ENCODE measurements at places on chromosomes 7 and 10. TPM values are rescaled to one million over a fixed set of nuclear protein-coding genes. Genes with fewer than 3 reads are reported as not detected.

DNA sequence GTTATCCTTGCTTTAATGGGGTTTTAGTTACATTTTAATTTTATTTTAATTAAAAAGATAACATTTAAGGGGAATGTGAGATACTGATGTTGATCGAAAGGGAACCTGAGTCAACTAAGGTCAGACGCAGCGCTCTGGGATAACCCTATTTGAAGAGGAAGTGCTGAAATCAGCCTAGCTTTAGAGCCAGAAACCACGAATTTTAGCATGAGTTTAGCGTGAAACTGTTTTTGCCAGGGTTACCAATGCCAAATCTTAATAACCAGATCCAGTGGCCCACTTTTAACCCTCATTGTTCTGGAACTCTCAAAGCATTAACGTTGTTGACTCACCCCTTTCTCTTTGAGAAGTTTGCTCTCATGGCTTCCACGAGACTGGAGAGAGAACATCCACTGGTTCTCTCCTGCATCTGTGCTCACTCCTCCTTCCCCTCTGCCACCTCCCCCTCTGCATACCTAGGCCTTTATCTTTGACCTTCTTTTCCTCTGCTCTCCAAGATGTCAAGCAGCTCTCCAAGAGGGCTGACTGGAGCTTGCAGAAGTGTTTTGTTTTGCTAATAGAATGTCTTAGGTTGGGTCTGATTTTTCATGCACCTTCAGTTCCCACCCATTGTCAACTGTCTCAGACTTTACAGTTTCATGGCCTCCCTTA lies 198.3 kb upstream of the CELF2 start:
- no peaks in the 10 kb centered on the region for H3K36me3 ChIP-seq
- peaks cover 10% of the 10 kb centered on the region for H3K4me1 ChIP-seq
- no peak for DNase-seq
- H3K4me3 ChIP-seq, result no peak overlapping the region
- H3K27me3 ChIP-seq, result no peaks in the 10 kb centered on the region
- no peak overlapping the region for H3K27ac ChIP-seq

DNA sequence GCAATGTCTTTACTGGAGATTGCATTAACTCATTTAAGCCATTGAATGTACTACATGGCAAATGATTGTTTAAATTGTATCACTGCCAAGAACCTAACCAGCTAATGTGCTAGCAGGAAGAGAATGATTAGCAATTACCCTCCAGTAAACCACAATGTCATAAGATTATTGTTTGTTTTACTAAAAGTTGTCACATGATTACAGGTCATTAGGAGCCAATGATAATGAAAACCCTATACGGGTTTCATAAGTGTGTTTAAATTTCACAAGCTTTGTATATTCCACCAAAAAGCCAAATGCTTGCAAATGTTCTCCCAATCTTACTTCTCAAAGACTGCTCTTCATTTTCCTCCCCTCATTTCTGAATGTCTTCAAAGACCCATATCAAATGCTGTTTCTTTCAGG lies 76.5 kb upstream of the PPP1R3C start:
- H3K4me1 ChIP-seq, result no peaks in the 10 kb centered on the region
- no peaks in the 10 kb centered on the region for H3K27me3 ChIP-seq
- no peak overlapping the region for H3K27ac ChIP-seq
- no peak overlapping the region for H3K4me3 ChIP-seq

GRCh38 chr10:49309691-49310411 lies 10.9 kb downstream of the C10orf71 start:
- DNase-seq, result no peak
- no peaks in the 10 kb centered on the region for H3K36me3 ChIP-seq
- H3K4me1 ChIP-seq, result no peaks in the 10 kb centered on the region
- no peak overlapping the region for H3K27ac ChIP-seq

DNA sequence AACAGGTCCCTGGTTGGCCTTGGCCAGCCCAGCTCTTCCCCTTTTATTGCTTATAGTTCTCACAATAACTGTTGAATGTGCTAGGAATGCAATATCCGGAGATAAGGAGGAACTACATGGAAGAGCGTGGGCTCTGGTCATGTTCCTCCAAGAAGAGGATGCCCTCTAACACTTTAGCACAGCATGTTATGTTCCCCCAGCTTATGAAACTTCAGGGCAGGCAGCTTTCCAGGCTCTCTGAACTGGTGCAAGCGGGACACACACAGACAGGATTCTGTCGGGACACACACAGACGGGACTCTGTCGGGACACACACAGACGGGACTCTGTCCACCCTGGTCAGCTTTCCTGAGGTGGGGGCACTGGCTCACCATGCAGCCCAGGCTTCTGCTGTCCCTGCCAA lies 141.6 kb downstream of the PKD1L1 start:
- no peaks in the 10 kb centered on the region for H3K36me3 ChIP-seq
- no peak overlapping the region for H3K27ac ChIP-seq
- H3K27me3 ChIP-seq, result no peaks in the 10 kb centered on the region
- DNase-seq, result no peak
- H3K4me1 ChIP-seq, result peaks cover 30% of the 10 kb centered on the region

DNA sequence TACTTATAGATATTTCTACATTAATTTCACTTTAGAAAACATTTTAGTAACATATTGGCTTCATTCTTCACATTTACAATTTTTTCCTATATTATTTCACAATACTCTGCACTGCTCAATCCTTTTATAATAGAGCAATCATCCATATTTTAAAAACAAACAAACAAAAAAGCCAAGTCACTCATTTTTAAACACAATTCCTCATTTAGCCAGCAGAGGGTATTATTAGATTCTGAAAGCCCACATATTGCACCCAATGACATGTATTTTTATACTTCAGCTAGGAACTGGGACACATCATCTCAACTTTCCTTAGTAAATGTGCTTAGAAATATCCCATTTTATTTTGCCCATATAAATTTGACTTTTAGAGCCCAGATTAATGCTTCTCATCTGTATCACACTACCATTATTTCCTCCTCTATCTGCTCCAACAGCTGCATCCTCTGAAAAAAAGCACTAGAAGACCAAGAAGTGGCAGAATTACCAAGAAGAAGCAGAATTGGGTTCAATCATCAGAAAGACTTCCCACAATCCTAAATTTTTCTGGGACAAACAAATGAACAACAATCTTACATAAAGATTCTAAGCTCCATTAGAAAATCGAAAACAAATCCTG lies 29.5 kb downstream of the CTNNA3 start:
- H3K4me3 ChIP-seq, result no peak overlapping the region
- no peaks in the 10 kb centered on the region for H3K4me1 ChIP-seq
- DNase-seq, result no peak

- H3K27me3 ChIP-seq, result no peaks in the 10 kb centered on the region
- no peak overlapping the region for H3K27ac ChIP-seq
- no peak overlapping the region for H3K4me3 ChIP-seq
- H3K36me3 ChIP-seq, result no peaks in the 10 kb centered on the region
Measured at GRCh38 chr10:68828833-68829232, 1.5 kb downstream of the STOX1 start.

Gene FANK1
- 24.7 TPM for total RNA-seq

Gene TMEM270
- 0.72 TPM for total RNA-seq

Gene SLC26A5
- not detected for total RNA-seq

Gene CCDC172
- not detected for total RNA-seq

Gene OR2A1
- total RNA-seq, result not detected

Gene PLEKHS1
- total RNA-seq, result 4.9 TPM

Gene H2BK1
- not detected for total RNA-seq
